ENCODE measurements at places on chromosomes 3 and 15.

DNA sequence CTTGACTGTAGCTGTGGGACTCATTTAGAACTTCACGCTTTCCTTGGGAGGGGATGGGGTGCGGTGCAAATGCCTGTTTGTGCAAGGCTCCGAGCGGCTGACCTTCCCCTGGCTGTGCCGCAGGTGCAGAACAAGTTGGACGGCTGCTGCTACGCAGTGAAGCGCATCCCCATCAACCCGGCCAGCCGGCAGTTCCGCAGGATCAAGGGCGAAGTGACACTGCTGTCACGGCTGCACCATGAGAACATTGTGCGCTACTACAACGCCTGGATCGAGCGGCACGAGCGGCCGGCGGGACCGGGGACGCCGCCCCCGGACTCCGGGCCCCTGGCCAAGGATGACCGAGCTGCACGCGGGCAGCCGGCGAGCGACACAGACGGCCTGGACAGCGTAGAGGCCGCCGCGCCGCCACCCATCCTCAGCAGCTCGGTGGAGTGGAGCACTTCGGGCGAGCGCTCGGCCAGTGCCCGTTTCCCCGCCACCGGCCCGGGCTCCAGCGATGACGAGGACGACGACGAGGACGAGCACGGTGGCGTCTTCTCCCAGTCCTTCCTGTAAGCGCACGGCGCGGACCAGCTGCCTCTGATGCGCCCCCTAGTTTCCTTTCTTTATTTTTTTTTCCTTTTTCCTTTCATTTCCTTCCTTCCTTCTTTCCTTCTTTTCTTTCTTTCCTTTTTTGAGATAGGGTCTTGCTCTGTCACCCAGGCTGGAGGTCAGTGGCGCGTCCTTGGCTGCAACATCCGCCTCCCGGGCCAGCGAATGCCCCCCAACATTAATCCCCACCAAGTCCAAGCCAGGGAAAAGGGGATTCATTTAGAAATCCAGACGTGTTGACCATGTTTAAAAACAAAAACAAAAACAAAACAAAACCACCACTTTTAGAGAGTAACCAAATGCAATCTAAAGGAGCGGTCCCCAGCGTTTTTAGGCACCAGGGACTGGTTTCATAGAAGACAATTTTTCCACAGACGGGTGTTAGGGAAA, 42.7 kb downstream of the EIF2AK4 start:
- no peak for DNase-seq

GRCh38 chr15:50186752-50187151, 4.8 kb downstream of the SLC27A2 start:
- no peak for DNase-seq

DNA sequence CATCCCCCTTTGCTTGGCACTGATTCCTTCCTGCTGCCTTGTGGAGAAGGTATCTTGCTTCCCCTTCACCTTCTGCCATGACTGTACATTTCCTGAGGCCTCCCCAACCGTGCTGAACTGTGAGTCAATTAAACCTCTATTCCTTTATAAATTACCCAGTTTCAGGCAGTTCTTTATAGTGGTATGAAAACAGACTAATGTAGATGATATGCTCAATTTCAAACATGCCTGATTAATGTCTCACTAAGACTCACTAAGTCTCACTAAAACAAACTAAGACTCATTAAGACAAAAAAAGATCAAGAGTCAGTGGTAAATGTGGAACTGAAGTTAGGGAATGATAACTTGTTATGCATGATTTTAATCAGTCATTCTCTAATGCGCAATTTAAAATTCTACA, 606.6 kb downstream of the RBMS3 start:
- DNase-seq, result no peak

- DNase-seq, result no peak
Measured at GRCh38 chr15:88166082-88166993, 90.2 kb downstream of the NTRK3 start.

GRCh38 chr3:187673012-187673411, 2.8 kb upstream of the SST start:
- DNase-seq, result no peak

DNA sequence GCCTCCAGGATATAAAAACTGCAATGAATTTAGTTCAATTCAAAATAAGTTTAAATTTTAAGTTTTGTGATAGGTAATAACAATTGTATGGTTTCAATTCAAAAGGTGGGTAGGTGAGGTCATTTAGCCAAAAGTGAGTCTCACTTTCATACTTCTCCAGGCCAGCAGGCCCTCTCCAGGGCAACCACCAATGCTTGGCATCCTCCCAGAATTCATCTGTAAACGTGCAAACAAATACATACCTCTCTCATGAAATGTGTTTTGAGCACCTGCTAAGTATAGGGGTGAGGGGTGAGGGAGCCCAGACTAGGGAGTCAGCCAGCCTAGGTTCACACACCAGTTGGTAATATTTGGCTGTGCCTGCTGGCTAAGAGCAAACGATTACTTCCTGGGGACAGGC, 22.0 kb upstream of the RBSN start:
- no peak for DNase-seq

- no peak for DNase-seq
Measured at GRCh38 chr3:172616031-172616461, 92.8 kb upstream of the TNFSF10 start.

DNA sequence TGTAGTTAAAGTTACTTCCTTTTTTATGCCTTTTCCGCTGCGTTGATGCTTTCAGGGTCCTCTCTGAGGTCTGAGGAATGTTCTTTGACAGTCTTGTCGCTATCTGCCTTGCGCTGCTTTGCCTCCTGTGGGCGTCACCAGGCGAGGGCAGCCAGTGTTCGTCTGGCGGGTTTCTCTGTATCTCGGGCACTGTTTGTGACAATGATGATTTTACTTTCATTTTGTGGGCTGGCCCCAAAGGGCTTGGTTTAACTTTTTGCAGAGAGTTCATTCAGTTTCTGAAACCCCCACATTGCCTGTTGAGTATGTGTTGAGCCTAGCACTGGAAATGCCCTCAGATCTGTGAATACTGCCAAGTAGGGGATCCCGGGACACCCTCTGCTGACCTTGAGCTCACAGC, 24.6 kb upstream of the SACM1L start:
- DNase-seq, result peak; percentile 81

DNA sequence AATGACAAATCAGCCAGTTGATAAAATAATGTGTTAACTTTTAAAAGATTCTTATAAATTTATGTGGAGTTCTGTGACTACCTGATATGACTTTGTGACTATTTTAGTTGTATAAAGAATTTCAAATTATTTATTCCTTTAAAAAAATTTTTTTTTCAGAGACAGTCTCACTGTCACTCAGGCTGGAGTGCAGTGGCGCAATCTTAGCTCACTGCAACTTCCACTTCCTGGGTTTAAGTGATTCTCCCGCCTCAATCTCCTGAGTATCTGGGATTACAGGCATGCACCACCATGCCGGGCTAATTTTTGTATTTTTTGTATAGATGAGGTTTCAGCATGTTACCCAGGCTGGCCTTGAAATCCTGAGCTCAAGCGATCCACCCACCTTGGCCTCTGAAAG, 48.5 kb downstream of the MBNL1 start:
- no peak for DNase-seq

- DNase-seq, result no peak
Measured at GRCh38 chr3:149965278-149965677, 5.4 kb downstream of the PFN2 start.
